ENCODE measurements at places on chromosomes 11 and 22.

- DNase-seq: no peak
Measured at GRCh38 chr22:46749682-46750529, 11.9 kb upstream of the CERK start.

- no peak for DNase-seq
Measured at GRCh38 chr11:2147391-2147790, 8.2 kb upstream of the IGF2 start.

GRCh38 chr11:122893131-122893530 is 10.6 kb downstream of the JHY start:
- no peak for DNase-seq

DNA sequence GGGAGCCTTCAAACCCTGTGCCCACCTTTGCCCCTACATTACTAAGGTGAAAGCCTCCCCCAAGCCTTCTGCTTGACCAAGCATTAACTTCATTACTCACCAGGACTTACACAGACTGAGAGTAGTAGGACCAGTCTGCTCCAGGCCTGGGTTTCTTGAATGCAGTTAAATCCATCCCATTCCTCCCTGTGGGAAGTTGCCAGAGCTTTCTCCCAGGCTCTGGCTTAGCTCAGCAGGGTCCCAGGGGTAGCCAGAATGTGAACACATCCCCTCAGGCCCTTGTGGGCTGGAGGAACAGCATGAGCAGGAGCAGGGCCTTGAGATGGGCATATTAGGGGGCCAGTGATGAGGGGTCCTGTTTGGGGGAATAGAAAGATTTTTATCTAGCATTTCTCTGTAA is 59.9 kb downstream of the RRM1 start:
- no peak for DNase-seq

GRCh38 chr11:108805030-108805429 is 140.2 kb downstream of the DDX10 start:
- DNase-seq: no peak

- DNase-seq: no peak
Measured at GRCh38 chr11:65654375-65655349, 8.1 kb downstream of the RELA start.

DNA sequence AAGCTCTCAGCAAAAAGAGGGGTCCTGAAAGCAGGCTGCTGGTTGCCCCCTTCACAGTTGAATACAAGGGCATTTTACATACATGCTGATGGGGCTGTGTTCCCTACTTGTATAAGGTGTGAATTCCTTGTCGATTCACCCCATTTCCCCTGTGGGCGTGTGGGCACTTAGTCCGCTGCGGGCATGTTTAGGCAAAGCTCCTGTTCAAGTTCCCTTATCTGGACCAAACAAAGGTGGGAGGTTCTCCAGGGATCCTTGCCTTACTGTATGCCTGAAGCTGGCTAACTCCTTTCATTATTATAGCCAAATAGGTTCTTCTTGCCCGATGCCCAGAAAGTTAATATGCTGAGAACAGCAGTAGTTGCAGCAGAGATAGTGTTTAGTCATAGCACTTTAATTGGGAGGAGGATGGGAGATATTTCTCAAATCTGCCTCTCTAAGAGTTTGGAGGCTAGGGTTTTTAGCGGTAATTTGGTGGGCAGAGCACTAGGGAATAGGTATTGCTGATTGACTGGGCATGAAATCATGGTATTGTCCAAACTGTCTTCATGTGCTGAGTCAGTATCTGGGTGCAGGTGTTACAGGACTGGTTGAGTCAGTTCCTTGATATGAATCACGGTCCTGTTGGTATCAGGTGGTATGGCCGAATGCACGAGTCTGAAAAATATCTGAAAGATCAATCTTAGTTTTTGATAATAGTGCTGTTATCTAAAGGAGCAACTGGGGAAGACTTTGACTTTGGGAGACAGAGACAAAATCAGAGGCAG is 32.7 kb downstream of the METTL15 start:
- no peak for DNase-seq

- DNase-seq: peak; percentile 69
Measured at GRCh38 chr22:41682033-41682807, 6.4 kb downstream of the SNU13 start.

GRCh38 chr11:114297806-114298709 is 1.9 kb downstream of the NNMT start:
- no peak for DNase-seq

- DNase-seq: no peak
Measured at GRCh38 chr11:118768690-118769089, 22.3 kb downstream of the DDX6 start.

- DNase-seq: no peak
Measured at GRCh38 chr11:26704249-26704648, 17.6 kb downstream of the SLC5A12 start.

- no peak for DNase-seq
Measured at GRCh38 chr22:39132281-39132680, 20.2 kb downstream of the CBX7 start.

GRCh38 chr11:47241841-47242301 is 6.7 kb downstream of the ACP2 start:
- DNase-seq: no peak

GRCh38 chr11:75270896-75271418 is 30.4 kb downstream of the TPBGL start:
- no peak for DNase-seq

- DNase-seq: no peak
Measured at GRCh38 chr11:104061853-104062521, 25.5 kb downstream of the DDI1 start.

- DNase-seq: peak; percentile 10
Measured at GRCh38 chr22:29096736-29097669, 24.2 kb downstream of the KREMEN1 start.

DNA sequence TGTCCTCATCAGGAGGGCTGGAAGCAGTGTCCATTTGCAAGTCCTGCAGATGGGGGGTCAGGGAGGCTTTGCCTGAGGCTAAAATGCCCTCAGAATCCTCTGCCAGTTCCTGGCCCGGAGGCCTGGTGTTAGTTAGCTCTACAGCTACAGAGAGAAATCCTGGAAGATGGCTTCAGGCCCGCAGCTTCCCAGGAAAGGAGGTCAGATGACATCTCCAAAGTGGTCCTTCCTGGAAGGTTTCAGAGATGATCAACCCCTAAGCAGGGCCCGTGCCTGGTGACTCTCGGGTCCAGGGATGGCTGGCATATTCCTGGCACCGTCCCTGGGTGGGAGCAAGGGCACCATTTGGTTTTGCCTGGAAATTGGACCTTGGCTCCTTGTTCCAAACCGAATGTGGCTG is 959.1 kb downstream of the BRD1 start:
- DNase-seq: no peak

GRCh38 chr11:122745111-122745510 is 89.6 kb downstream of the UBASH3B start:
- DNase-seq: no peak

All from brain pericyte (primary cell).